ENCODE measurements at places on chromosomes 12 and 14.

GRCh38 chr14:40393143-40393542 is 960.9 kb upstream of the FBXO33 start:
- DNase-seq = no peak

- DNase-seq = no peak
Measured at GRCh38 chr12:53624458-53624857, 1.7 kb downstream of the ATF7 start.

GRCh38 chr12:108633534-108634248 is at the start of gene SELPLG:
TSS of gene SELPLG (minus strand) at chr12:108633894. CDS start at chr12:108624307, 9,587 bp downstream.
- DNase-seq = peak; percentile 95

- no peak for DNase-seq
Measured at GRCh38 chr12:27606986-27607385, 83.0 kb downstream of the PPFIBP1 start.

- no peak for DNase-seq
Measured at GRCh38 chr12:43337571-43338444, 214.2 kb downstream of the ADAMTS20 start.

DNA sequence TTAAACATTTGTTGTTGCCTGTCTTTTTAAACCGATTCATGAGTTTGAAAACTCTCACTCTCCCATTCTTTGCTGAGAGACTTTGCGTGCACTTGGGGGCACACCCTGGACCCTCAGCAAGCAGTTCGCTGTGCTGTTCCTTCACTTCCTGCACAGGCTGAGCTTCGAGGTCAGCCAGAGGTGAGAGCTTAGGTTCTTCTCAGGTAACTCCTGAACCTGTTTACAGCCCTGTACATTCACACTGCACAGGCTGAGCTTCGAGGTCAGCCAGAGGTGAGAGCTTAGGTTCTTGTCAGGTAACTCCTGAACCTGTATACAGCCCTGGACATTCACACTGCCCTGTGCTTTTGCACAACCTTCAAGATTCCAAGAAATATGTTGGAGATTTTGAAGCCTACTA is 9.8 kb upstream of the CLECL1 start:
- DNase-seq = no peak

DNA sequence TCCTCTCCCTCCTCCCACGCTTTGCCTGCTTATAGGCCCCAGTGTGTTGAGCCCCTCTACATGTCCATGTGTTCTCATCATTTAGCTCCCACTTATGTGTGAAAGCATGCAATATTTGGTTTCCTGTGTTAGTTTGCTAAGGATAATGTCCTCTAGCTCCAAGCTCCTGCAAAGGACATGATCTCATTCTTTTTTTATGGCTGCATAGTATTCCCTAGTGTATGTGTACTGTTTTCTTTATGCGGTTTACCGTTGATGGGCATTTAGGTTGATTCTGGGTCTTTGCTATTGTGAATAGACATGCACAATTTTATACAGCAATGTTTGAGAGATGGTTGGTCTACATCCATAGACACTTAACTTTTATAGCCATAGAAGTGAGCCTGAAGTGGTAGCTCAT is 5.1 kb downstream of the RESF1 start:
- DNase-seq = no peak

DNA sequence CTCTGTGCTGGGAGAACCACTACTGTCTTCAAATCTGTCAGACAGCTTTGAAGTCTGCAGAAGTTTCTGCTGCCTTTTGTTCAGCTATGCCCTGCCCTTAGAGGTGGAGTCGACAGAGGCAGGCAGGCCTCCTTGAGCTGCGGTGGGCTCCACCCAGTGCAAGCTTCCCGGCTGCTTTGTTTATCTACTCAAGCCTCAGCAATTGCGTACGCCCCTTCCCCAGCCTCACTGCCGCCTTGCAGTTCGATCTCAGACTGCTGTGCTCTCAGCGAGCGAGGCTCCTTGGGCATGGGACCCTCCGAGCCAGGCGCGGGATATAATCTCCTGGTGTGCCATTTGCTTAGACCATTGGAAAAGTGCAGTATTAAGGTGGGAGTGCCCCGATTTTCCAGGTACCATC is 25.1 kb upstream of the KLRB1 start:
- peak; percentile 29 for DNase-seq

DNA sequence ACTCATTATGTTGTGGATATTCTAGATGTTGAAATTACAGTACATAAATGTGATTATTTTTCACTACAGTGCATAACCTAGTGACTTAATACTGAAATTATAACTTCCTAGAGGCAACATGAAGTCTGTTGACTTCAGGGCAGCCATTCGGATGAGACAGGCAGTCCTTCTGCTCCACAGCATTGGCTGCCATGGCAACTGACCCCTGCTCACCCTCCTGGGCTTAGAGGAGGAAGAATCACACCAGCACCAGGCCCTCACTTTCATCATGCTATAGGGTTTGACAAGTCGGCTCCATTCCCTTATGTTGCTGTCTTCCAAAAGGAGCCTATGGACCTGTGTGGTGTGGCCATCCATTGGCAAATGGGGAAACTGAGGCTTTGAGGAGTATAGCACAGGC is 233.5 kb upstream of the TMEM132C start:
- DNase-seq = no peak

DNA sequence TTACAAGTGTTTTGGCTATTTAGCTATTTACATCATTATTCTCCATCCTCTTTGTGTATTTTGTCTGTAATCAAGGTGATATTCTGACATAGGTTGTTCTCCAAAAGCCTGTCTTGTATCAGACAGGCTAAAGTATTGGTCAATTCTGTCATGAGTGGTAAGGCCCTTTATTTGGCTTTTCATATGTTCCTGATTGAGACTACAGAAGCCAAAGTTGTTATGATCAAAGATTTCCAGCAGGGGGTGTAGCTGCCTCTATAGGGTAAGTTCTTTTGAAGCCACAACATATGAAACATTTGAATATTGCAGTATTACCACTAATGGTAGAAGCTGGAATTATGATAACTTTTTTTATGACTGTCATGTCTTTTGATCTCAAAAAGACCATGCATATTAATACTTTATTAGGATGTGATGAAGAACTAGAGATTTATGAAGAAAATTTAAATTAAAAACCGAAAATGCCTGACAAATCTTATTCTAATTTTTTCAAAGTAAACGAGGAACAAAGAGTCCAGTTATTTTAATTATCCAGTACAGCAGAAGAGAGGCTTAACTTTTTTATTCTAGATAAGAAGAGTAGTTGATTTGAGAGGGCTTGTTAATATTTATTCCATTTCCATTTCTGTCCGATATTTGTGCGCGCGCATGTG is 3.4 kb upstream of the ARHGAP5 start:
- peak; percentile 40 for DNase-seq

DNA sequence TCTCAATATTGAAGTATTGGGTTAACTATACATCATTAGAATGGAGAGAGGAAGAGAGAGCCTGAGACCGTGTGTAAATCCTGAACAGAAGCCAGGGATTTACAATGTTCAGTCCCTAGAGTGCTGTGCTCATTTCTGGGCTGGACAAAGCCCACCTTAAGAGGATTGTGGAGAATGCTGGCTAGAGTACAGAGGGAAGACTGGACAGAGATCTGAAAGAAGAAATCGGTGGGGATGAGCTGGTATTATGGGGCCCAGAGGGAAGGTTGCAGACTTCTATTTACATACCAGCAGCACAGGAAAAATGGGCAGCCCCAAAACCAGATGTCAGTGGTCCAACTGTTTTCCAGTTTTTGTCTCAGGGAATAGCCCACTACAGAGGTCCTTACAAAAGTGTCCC is 42.3 kb downstream of the RTN1 start:
- DNase-seq = no peak

GRCh38 chr12:121246893-121247557 is 37.1 kb downstream of the P2RX4 start:
- no peak for DNase-seq

DNA sequence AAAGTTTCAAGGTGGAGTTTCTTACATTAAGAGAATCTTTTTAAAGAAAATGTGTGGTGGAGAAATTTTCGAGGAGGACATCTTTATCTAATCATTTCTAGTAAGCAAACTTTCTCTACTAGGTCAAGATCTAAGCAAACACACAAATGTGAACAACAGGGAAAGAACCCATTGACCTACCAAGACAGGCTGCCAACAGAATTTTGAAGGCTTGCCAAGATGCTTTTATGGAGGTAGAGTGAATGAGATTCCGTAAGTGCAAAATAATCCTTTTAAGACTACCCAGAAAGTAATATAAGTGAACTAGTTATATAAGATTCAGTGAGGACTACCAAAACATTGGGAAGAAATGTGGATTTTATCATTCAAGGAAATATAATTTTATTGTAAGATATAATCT is 357.1 kb upstream of the PDE3A start:
- no peak for DNase-seq

DNA sequence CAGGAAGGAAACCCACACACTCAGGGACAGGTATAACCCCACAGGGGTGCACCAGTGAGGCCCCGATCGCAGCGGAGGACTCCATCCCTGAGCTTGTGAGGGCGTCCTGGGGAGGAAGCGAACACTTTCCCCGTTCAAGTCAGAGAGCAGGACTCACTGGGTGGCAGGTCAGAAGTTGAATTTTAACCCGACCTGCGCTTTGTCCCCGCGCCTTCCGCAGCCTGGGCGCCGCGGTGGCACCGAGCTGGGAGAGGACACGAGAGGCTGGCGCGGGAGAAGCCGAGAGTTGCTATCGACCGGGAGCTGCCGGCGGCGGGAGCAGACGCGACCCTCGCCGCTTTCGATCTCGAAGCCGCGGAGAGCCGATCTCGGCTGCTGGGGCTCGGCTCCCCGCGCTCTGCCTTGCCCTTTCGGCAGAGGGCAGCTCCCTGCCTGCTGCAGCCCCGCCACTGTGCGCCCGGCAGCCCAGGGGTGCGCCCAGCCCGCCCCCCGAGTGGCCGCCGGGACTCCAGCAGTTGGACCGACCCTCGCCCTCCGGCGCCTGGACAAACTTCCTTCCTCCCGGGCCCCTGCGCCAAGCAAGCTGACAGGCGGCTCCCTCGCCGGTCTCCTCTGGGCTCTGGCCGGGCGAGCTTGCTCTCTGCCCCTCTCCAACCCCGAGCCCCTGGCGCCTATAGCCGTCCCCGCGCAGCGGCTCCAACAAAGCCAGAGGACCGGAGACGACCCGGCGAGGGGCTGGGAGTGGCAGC is 918 bp downstream of the LIN7A start:
- no peak for DNase-seq

DNA sequence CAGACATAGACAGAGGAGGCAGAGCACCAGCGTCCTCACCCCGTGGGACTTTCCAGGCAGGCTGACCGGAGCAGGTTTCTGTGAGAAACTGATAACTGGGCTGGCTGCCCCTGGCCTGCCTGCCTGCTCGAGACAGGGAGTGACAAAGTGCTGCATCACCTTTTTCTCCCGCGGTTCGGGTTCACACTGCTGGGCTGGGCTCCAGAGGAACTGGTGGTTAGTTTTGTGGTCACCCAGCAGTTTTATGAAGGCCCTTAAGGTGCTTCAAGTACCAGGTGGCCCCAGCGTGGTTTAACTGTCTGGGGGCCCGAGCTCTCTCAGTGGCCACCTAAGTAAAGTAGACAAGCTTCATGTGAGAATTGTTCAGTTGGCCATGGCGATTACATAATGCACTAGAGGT is 1073.6 kb downstream of the BCL11B start:
- peak; percentile 31 for DNase-seq

GRCh38 chr12:102962532-102962931 is 5.1 kb downstream of the ASCL1 start:
- DNase-seq = no peak

DNA sequence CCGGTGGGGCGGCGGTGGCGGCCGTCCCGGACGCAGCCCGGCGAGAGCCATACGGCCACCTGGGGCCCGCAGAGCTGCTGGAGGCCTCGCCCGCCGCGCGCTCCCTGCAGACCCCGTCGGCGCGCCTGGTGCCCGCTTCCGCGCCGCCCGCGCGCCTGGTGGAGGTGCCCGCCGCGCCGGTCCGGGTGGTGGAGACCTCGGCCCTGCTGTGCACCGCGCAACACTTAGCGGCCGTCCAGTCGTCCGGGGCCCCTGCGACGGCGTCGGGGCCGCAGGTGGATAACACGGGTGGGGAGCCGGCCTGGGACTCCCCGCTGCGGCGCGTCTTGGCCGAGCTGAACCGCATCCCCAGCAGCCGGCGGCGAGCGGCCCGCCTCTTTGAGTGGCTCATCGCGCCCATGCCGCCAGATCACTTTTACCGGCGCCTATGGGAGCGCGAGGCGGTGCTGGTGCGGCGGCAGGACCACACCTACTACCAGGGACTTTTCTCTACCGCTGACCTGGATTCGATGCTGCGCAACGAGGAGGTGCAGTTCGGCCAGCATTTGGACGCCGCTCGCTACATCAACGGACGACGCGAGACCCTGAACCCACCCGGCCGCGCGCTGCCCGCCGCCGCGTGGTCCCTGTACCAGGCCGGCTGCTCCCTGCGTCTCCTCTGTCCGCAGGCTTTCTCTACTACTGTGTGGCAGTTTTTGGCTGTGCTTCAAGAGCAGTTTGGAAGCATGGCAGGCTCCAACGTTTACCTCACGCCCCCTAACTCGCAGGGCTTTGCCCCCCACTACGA is 716 bp downstream of the RIOX1 start:
- DNase-seq = no peak

DNA sequence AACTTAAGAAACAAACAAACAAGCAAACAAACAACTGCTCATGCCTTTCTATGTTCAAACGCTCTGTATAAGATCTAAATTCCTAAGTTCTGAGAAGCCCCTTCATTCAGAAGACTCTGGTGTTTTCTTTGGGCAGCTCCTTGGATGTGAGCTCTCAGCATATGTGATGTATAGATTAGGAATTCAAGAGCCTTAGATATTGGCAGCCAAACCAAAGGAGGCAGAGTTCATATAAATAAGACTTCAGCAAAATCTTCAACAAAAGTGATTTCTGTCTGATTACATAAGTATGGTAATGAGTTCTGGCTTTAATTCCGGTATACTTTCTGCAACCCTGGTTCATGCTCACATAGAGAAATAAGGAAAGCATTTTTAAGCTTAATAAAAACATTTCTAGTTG is 145.6 kb downstream of the DYRK2 start:
- DNase-seq = no peak

DNA sequence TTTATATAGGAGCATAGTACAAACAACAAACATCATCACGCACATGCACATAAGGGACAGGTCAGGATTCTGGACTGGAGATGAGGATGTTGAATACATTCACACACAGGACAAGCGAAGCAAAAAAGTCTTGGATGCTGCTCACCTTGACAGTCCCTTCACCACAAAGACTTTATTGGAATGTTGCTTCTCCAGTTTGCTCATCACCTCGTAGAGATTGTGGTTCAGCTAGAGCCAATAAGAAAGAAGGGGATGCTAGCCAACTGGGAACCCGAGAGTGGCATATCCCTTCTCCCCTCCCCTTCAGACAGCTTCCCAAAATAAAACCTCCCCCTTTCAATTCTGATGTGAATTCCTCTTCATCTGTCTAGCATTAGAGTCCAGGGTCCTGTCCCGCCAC is 25.4 kb upstream of the SMAGP start:
- DNase-seq = no peak
